Left forelimb (tissue), 1 donor: ENCODE measurements at places on chromosomes 4 and X.

DNA sequence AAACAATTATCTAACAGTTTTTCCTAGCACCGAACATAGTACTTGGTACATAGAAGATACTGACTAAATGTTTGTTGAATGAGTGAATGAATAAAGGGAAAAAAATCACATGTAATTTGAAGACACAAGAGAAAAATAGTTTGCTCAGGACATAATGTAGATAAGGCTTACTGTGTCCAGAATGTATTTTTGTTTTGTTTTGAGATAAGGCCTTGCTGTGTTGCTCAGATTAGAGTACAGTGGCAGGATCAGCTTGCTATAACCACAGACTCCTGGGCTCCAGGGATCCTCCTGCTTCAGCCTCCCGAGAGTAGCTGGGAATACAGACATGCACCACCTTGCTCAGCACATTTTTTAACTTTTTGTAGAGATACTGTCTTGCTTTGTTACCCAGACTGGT is 6.5 kb downstream of the FAM199X start:
- no peak for DNase-seq

- DNase-seq = no peak
Measured at GRCh38 chr4:115671581-115671980, 558.2 kb upstream of the NDST4 start.

GRCh38 chr4:34566091-34566490 is 1678.2 kb downstream of the ARAP2 start:
- DNase-seq = no peak

DNA sequence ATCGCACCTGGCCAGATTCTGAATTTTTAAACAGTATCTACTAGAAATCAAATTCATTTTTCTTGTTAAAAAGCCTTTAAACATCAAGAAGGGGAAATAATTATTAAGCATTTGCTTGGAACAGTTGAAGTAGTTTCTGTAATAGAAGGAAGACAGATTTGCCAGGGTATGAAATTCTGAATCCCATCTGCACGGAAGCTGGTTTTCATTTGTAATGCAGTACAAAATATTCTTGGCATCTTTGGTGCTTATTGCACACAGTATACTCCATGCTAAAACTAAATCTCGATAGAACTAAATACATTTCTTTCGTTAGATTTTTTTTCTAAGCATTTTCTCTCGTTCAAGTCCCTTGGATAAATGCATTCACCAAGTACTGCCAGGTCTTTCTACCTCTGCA is 25.3 kb downstream of the TRIM2 start:
- no peak for DNase-seq

DNA sequence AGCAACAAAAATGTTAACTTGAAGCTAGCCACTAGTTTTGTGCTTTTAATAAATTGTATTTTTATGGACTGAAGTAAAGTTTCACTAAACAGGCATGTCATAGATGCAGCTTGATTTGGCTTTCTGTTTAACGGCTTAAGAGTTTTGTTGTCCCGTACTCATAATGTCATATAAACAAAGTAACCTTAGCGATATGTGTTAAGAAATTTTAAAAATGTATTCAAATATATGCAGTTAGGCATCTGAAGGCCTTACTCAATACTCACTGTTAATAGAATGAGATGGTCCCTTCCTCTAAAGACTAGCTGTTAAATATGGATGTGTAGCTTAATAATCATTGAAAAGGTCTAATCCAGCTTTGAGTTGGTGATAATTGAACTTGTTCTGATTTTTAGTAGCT is 1.0 kb upstream of the SCLT1 start:
- no peak for DNase-seq

DNA sequence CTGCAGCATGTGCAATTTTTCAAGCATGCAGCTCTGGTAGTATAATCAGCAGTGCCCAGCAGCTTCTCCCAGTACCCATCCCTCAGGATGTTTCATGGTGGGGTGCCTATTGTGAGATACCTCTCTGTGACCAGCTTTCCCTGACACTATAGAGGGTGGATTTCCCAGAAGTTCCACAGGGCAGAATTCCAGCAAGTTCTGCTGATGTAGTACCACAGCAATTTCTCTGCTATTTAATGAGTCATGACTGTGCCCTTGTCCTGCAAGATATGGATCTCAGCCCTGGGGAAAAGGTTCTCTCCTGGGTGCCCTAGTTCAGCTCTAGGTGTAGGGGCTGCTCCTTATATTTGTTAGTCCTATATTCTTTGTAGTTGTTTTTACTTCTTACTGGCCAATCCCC is 174.8 kb downstream of the ENOX2 start:
- no peak for DNase-seq

DNA sequence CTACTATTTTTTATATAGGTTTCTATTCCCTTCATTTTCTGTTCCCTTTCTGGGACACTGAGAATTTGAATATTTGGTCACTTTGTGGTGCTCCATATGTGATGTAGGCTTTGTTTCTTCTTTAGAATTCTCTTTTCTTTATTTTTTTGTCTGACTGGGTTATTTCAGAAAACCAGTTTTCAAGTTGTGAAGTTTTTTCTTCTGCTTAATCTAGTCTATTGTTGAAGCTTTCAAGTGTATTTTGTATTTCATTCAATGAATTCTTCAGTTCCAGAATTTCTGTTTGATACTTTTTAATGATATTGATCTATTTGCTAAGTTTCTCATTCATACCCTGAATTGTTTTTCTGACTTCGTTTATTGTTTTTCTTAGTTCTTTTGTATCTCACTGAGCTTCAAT is 96.2 kb upstream of the HAND2 start:
- DNase-seq = no peak

GRCh38 chrX:12002876-12003275 is 135.4 kb upstream of the FRMPD4 start:
- DNase-seq = no peak

DNA sequence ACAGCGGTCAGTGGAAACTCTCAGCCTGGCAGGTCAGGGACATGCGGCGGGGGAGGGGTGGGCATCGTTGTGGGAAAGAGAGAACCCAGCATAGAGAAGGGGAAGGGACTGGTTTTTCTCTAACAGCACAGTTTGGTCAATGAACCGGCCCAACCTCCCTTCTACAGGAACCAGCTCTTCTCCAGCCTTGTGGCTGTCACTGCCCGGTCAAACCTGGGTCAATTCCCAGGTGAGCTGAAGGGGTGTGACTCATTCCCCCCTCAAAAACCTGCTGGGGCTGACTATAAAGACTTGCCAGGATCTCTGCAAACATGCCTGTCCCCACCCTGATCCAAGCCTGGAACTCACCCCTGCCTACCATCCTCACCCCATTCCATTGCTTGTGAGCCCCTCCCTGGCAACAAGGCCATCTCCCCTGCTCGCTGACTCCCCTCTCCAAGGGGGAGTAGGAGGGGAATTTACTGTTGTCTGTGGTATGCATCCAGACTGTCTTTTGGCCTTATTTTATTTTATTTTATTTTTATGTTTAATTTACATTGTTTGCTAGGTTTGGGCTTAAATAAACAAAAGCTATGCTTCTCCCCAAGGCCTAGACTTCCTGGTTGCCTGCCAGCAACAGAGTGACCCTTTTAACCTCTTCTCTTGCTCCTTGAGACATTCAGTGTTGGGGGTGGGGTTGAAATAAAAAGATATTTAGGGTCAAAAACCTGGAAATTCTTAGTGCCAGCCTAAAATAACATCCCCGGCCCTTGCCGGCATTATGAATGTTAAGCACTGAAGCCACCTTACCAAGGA is 49.6 kb downstream of the TSC22D3 start:
- DNase-seq = no peak

- DNase-seq = no peak
Measured at GRCh38 chrX:149916745-149917392, 12.5 kb upstream of the HSFX4 start.

- DNase-seq = no peak
Measured at GRCh38 chr4:74206088-74206825, 48.3 kb downstream of the MTHFD2L start.

DNA sequence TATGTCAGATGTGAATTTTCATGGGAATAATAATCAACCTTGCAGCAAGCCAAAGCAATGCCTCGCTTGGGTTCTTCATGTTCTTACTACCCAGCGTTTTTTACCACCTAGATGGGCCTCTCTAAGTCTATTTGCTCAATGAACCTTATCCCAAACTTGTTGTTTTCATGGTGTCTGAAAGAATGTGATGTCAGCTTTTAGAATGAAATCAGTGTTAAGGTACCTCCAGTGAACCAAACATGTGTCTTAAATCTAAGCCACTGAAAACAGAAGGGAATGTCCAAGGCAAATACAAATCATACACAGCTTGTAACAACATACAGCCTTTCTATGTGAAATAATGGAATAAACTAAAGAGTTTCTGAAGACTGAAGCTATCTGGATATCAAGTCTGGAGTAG is 6.7 kb downstream of the EPGN start:
- no peak for DNase-seq

GRCh38 chr4:105215609-105216313 is 69.1 kb downstream of the TET2 start:
- no peak for DNase-seq

- DNase-seq = no peak
Measured at GRCh38 chrX:39750848-39751247, 346.9 kb downstream of the BCOR start.

- DNase-seq = no peak
Measured at GRCh38 chr4:171390626-171391025, 422.6 kb upstream of the GALNTL6 start.
